ENCODE measurements at places on chromosomes 2 and 18.

DNA sequence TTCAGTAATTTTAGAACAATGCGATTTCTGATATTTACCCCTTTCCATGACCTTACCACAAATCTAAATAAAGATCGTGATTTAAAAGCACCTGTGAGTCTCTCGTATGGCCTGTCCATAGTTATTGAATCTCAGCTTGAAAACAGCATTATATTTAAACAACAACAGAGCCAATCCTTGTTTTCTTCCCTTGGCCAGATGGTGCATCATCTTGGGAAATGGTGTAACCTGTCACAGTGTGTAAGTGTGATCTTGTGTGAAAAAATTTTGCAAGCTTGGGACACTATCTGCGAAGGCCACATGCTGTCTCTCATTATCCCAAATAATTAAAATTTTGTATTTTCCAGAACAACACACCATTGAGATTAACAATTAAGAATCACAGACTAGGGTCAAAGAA, 262.7 kb upstream of the SPHKAP start:
- DNase-seq, result no peak

DNA sequence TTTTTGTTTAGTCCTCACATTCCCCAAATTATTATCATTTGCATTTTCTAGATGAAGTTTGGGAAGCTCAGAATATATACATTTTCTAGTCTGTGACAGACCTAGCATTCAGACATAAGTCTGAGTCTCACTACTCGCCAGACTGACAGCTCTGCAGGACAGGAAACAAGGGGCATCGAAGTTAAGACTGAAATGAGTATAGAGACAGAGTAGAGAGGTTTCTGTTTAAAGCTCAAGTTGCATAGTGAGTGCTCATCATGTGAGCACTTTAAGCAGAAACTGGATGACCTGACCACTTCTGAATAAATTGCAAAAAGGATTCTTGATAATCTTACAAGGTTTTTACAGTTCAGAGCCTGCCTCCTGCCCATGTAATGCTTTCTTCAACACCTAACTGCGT, 1.1 kb downstream of the HADHB start:
- DNase-seq, result no peak

DNA sequence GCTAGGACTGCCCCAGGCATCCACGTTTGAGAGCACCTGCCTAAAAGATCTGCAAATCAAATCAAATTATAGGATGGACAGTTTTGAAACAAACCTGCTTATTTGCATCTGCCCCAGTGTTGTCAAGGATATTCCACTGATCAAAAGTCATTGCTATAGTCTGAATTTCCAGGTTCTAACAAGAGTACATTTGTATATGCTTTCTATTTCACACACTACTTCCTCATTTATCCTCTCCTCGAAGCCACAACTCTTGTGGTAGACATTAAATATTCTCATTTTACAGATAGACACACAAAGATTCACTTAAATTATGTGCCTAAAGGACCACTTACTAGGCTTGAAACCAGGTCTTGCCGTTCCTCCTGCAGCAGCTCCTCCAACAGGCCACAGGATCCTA, 11.9 kb upstream of the TET3 start:
- DNase-seq, result no peak

GRCh38 chr2:120853306-120854013, 117.8 kb downstream of the GLI2 start:
- no peak for DNase-seq

DNA sequence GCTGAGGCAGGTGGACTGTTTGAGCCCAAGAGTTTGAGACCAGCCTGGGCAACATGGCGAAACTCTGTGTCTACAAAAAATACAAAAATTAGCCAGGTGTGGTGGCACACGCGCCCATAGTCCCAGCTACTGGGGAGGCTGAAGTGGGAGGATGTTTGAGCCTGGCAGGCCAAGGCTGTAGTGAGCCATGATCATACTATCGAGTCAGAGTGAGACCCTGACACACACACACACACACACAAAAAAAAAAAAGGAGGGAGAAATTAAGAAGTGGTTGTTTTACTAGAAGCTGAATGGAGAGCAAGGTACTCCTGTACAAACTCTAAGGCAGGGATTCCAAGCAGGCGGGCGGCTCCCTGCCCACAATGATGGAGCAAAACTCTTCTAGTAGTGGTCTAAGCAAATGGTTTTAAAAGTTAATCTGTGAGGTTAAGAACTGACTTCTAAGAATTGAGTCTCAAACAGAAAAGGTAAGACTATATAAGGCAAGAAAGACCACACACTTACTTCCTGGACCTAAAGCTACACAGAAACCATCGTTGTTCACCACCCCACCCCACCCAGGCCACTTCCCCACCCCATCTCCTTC, 2.6 kb downstream of the ANKRD44 start:
- DNase-seq, result peak; percentile 45

GRCh38 chr2:236781933-236782816, 212.6 kb downstream of the ACKR3 start:
- no peak for DNase-seq

- no peak for DNase-seq
Measured at GRCh38 chr2:54455131-54455562, 980 bp upstream of the SPTBN1 start.
